ENCODE measurements at places on chromosomes 11 and 22.
A peak's percentile ranks its signal among the peaks of the same experiment; 100 is the strongest.

DNA sequence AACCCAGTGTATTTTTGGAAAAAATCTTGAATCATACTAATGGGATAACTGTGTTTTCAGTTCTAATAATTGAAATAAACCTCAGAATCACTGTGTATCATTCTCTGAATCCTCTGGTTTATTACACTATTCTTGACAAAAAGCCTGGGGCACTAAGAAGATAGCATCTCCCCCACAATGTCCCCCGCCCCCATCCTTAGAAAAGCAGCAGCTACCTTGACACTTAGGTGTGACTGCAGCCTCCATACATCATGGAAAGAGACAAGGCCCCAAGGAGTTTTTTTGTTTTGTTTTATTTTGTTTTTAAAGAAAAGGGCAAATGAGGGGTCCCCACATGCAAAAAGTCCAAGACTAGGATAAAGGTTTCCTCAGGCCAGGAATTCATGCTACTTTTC, 124.8 kb downstream of the APOL5 start:
- no peak for DNase-seq

DNA sequence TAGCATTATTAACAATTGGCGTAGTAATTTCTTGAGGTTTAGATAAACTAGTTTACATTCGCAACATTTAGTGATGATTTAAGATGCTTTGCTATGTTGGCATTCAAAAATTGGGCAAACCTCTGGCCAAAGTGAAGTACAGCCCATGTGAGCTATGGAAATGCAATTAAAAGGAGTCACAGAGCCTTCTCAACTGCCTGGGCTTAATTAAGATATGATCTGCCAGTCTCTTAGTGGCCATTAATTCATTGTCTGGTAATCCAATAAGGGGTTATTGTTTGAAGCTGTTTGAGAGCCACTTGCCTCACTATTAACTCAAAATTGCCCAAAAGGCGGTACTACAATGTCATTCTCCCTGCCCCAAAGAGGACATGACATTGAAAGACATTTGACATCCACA, 608.9 kb downstream of the NTM start:
- no peak for DNase-seq

DNA sequence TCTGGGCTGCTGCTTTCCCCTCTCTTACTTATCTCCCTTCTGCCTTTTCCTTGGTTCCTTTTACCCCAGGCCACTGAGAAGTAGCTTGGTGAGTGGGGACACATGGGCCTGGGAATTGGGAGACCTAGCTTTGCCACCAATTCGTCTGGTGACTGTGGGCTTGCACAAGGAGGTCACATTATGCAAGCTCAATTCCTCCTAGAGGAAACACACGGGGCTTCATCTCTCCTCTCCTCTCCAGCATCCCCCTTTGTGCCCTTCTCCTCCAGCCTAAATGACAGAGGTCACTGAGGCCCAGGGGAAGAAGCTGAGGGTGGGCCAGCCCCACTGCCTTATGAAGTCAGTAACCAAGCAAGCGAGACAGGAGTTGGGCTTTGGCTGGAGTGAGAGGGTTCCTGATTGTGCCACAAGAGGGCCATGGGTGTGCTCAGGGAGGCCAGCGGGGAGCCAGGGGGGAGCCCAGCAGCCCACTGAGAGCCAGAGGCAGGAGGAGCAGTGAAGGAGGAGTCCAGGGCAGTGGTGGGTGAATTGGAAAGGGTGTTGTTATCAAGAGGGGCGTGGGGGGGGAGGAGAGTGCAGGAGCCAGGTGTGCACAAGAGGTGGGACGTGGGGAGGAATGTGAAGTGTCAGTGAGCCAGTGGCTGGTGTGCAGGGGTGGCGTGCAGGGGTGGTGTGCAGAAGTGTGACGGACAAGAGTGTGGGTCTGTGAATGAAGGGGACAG, 2.0 kb downstream of the CLCF1 start:
- peak; percentile 62 for DNase-seq

DNA sequence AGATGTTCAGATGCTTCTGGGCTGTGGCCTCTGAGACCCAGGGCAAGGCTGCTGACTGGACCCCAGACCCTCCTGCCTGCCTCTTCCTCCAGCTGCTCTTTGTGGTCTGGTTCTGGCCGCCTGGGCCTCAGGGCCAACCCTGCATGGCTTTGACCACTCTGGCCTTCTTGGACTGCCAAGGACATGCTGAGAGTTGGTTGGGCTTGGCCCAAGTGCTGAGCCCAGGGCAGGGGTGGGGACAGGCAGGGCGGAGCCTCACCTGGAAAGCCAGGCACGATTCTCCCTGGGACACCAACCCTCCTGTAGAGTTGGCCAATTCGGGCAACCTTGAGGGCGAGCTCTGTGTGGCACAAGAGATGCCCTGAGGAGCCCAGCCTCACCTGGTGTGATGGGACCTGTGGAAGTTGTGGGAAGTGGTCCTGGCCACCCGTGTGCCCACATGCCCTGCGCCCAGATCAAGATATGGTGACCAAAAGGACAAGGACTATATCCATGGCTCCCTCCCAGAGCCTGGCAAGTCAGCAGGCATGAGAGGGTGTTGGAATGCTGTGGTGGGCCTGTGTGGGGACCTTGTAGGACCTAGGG, 11.6 kb downstream of the TANGO2 start:
- no peak for DNase-seq

- DNase-seq: no peak
These were observed 9.8 kb downstream of the CSF2RB start for GRCh38 chr22:36923131-36923788.

GRCh38 chr11:93526346-93526633, 16.9 kb downstream of the SMCO4 start:
- DNase-seq: no peak

DNA sequence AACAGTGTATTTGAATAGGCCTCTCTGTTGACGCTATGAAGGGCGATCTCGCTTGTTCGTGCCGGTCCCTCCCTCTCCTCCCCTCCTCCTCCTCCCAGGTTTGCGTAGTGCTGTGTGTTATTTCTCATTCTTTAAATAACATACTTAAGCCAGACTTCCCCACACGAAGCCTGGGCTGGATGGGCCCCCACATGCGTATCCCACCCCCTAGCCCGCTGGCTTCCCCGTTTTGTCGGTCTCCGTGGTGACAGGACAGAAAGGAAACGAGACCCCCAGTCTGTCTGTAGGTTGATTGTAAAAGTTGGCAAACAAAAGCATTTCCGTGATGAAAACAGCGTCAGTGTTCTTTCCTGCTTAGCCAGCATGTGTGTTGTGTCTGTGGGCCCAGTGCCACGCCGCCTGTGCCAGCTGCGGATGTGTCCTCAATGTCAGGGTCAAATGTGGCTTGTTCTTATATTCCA, 27.3 kb downstream of the FAM118A start:
- no peak for DNase-seq

- peak; percentile 39 for DNase-seq
These were observed 133.4 kb downstream of the DCDC1 start for GRCh38 chr11:31236143-31236542.

DNA sequence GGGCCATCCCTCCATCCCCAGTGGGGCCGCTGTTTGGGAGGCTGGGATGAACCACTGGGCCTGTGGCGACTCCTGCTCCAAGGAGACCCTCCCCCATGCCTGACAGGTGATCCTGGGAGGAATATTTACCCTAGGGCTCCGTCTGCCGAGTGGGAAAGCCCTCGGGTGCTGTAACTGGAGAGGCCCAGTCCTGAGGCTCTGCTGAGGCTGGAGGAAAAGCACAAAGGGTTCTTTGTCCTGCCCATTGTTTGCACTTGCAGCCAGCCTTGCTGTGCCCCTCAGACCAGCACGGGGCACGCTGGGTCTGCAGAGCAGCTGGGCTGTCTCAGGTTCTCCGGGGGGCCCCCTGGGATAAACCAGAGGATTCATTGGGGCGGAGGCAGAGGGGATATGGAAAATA, 321.1 kb downstream of the MN1 start:
- no peak for DNase-seq

DNA sequence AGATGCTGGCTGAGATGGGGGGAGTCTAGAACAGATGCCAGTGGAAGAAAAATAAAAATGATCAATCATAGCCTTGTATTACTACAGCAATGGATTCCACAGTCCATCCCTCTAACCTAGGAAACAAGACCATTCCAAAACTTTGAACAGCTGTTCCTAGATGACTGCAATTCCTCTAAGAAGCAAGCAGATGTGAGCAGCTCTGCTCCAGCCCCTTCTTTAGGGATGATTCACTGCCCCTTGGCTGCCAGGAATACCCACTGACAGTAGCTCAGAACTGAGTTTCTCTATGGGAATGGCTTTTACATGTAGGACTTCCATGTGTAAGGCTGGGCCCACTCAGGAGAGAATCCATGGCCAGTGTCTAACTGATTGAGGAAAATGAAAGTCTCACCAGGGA, 943.9 kb downstream of the OPCML start:
- DNase-seq: no peak

- DNase-seq: no peak
These were observed 65.3 kb downstream of the BCL2L13 start for GRCh38 chr22:17703811-17704210.

All from choroid plexus epithelial cell (primary cell).